Chondrocyte (in vitro differentiated cells): ENCODE measurements at places on chromosomes 3 and 15. TPM values are rescaled to one million over a fixed set of nuclear protein-coding genes. Genes with fewer than 3 reads are reported as not detected.
A peak's percentile ranks its signal among the peaks of the same experiment; 100 is the strongest.

GRCh38 chr15:68592054-68592453, 13.3 kb downstream of the CORO2B start:
- no peaks in the 10 kb centered on the region for H3K27me3 ChIP-seq
- H3K27ac ChIP-seq = peak overlapping the region; percentile 78
- DNase-seq = no peak

- H3K27me3 ChIP-seq = peaks cover 5% of the 10 kb centered on the region
- no peak for DNase-seq
- H3K4me1 ChIP-seq = no peaks in the 10 kb centered on the region
- H3K36me3 ChIP-seq = no peaks in the 10 kb centered on the region
Observed at GRCh38 chr15:97383516-97383915, 577.0 kb upstream of the ARRDC4 start.

DNA sequence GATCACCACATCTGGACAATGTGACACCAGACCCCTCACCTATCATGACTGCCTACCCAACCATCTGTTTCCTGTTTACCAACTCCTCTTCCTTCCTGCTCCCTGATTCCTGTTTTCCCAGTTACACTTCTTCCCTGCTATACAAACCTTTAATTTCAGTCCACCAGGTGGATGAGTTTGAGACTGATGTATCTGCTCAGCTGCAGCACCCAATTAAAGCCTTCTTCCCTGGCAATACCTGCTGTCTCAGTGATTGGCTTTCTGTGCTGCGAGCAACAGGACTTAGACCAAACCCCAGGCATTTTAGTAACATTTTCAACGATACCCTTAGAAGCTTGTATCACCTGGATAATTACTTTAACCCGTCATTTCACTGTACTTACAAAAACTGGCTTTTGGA, 968.2 kb upstream of the NR2F2 start:
- H3K4me3 ChIP-seq = no peak overlapping the region
- peaks cover 33% of the 10 kb centered on the region for H3K4me1 ChIP-seq
- H3K36me3 ChIP-seq = peaks cover 5% of the 10 kb centered on the region
- no peak for DNase-seq
- no peaks in the 10 kb centered on the region for H3K27me3 ChIP-seq

- no peaks in the 10 kb centered on the region for H3K27me3 ChIP-seq
- peaks cover 43% of the 10 kb centered on the region for H3K36me3 ChIP-seq
- H3K27ac ChIP-seq = peak overlapping the region; percentile 58
Observed at GRCh38 chr3:66413151-66413751, 87.6 kb downstream of the LRIG1 start.

Gene SLC22A13
- total RNA-seq = 0.62 to 2.9 TPM (median 0.97 TPM) in 3 replicates

GRCh38 chr3:138062626-138063025, 52.7 kb downstream of the CLDN18 start:
- peaks cover 38% of the 10 kb centered on the region for H3K36me3 ChIP-seq
- no peaks in the 10 kb centered on the region for H3K27me3 ChIP-seq
- H3K27ac ChIP-seq = peak overlapping the region; percentile 13

Gene FOXP1
- 206 to 249 TPM (median 220 TPM) in 3 replicates for total RNA-seq

- H3K4me1 ChIP-seq = peaks cover 6% of the 10 kb centered on the region
- no peak overlapping the region for H3K27ac ChIP-seq
- H3K36me3 ChIP-seq = peaks cover 13% of the 10 kb centered on the region
- no peak overlapping the region for H3K4me3 ChIP-seq
- H3K27me3 ChIP-seq = no peaks in the 10 kb centered on the region
Observed at GRCh38 chr3:108661699-108662098, 72.2 kb downstream of the DZIP3 start.

Gene OXTR
- 48.5 to 90.8 TPM (median 48.8 TPM) in 3 replicates for total RNA-seq

Gene TICRR
- total RNA-seq = 2.2 to 3.5 TPM (median 2.4 TPM) in 3 replicates

GRCh38 chr3:63370094-63370493, 92.0 kb downstream of the SYNPR start:
- DNase-seq = no peak
- H3K4me1 ChIP-seq = no peaks in the 10 kb centered on the region
- no peak overlapping the region for H3K27ac ChIP-seq
- no peak overlapping the region for H3K4me3 ChIP-seq
- no peaks in the 10 kb centered on the region for H3K36me3 ChIP-seq
- peaks cover 15% of the 10 kb centered on the region for H3K27me3 ChIP-seq

DNA sequence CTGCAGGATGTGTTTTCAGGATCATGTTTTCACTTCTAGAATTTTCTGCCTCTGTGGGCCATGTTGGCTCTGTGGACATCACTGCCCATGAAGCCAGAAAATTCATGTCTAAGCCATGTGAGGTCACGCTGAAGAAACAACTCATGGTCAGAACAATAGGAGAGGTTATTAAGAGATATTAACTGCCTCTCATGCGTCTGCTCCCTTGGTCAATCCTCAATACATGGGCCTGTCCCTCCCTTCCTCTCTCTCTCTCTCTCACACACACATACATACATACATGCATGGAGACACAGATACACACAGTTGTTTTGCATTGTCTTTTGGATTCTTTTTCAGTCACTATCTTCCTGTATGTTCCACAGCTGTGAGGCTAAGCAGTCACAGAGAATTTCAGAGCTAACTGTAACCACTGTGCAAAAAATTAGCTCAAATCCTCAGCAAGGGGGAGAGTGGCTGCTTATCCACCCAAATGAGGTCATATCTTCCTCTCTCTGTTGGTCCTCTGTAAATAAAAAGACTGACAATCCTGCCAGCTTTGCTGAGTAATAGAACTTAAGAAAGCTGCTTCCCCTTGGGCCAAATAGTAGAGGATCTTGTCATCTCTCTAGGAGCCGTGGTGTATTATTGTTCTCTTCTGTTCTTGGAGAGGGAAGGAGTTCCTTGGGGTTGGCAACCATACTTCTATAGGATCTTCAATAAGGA, 45.6 kb downstream of the LRTM1 start:
- H3K27me3 ChIP-seq = no peaks in the 10 kb centered on the region
- DNase-seq = no peak
- no peaks in the 10 kb centered on the region for H3K36me3 ChIP-seq
- no peak overlapping the region for H3K4me3 ChIP-seq
- peaks cover 57% of the 10 kb centered on the region for H3K4me1 ChIP-seq

Gene CHRM5
- total RNA-seq = not detected in 3 replicates

Gene EXOSC7
- total RNA-seq = 29.1 to 33.3 TPM (median 31.3 TPM) in 3 replicates

GRCh38 chr15:85865070-85865684, 70.5 kb upstream of the KLHL25 start:
- DNase-seq = no peak
- H3K4me3 ChIP-seq = no peak overlapping the region
- H3K36me3 ChIP-seq = no peaks in the 10 kb centered on the region
- H3K4me1 ChIP-seq = no peaks in the 10 kb centered on the region
- no peak overlapping the region for H3K27ac ChIP-seq
